ENCODE measurements at places on chromosomes 16 and 17. TPM values are rescaled to one million over a fixed set of nuclear protein-coding genes. Genes with fewer than 3 reads are reported as not detected.

- H3K36me3 ChIP-seq = no peaks in the 10 kb centered on the region
- peaks cover 70% of the 10 kb centered on the region for H3K4me1 ChIP-seq
- peak overlapping the region; percentile 92 for H3K27ac ChIP-seq
- no peak overlapping the region for H3K4me3 ChIP-seq
- no peaks in the 10 kb centered on the region for H3K27me3 ChIP-seq
Observed at GRCh38 chr17:81096741-81097133, 61.8 kb downstream of the BAIAP2 start.

- no peaks in the 10 kb centered on the region for H3K4me1 ChIP-seq
- no peak overlapping the region for H3K27ac ChIP-seq
- DNase-seq = no peak
- H3K27me3 ChIP-seq = no peaks in the 10 kb centered on the region
Observed at GRCh38 chr17:69357701-69358100, 30.8 kb upstream of the ABCA5 start.

DNA sequence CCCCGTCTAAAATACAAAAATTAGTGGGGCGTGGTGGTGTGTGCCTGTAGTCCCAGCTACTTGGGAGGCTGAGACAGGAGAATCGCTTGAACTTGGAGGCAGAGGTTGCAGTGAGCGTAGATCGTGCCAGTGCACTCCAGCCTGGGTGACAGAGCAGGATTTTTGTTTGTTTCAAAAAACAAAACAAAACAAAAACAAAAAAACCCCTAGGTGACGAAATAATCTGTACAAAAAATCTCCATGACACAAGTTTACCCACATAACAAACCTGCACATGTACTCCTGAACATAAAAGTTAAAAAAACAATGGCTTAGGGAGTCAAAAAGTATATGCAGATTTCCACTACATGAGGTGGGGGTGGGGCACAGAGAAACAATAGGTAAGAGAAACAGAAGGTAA is 140.5 kb upstream of the ASIC2 start:
- no peak overlapping the region for H3K4me3 ChIP-seq
- H3K4me1 ChIP-seq = no peaks in the 10 kb centered on the region
- no peak overlapping the region for H3K27ac ChIP-seq
- no peaks in the 10 kb centered on the region for H3K36me3 ChIP-seq
- peaks cover 2% of the 10 kb centered on the region for H3K27me3 ChIP-seq

ITGAD gene
- total RNA-seq = not detected

DNA sequence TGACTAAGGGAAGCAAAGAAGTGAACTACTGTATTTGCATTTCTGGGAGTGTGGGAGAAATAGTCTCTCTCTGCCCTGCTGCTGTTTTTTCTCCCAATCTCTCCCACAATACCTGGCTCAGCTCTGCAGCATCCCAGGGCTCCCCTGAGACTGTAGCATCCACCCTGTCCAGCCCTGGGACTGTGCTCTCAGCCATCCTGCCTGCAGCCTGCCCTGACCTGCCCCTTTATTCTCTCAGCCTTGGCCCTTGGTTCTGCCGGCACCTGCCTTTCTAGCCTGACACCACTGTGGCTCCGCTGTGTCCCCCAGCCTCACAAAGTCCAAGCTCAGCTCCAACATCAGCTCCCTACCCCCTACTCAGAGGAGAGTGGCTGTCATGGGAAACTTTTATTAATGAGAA is 1.9 kb downstream of the PDILT start:
- H3K27me3 ChIP-seq = peaks cover 2% of the 10 kb centered on the region
- H3K36me3 ChIP-seq = no peaks in the 10 kb centered on the region
- no peaks in the 10 kb centered on the region for H3K4me1 ChIP-seq
- DNase-seq = no peak
- no peak overlapping the region for H3K4me3 ChIP-seq

GRCh38 chr16:4460936-4461249 is 13.5 kb downstream of the NMRAL1 start:
- no peak overlapping the region for H3K27ac ChIP-seq
- no peaks in the 10 kb centered on the region for H3K4me1 ChIP-seq
- H3K4me3 ChIP-seq = no peak overlapping the region
- no peaks in the 10 kb centered on the region for H3K27me3 ChIP-seq
- no peaks in the 10 kb centered on the region for H3K36me3 ChIP-seq

- H3K4me1 ChIP-seq = peaks cover 6% of the 10 kb centered on the region
- H3K27ac ChIP-seq = no peak overlapping the region
- no peaks in the 10 kb centered on the region for H3K27me3 ChIP-seq
- no peak overlapping the region for H3K4me3 ChIP-seq
- no peak for DNase-seq
Observed at GRCh38 chr17:17114592-17115225, 72.5 kb downstream of the MPRIP start.

GRCh38 chr16:15041271-15042004 is 14.4 kb downstream of the NTAN1 start:
- DNase-seq = no peak
- H3K4me3 ChIP-seq = no peak overlapping the region
- H3K27me3 ChIP-seq = no peaks in the 10 kb centered on the region

GRCh38 chr16:55701442-55702319 is 45.9 kb downstream of the SLC6A2 start:
- H3K4me3 ChIP-seq = no peak overlapping the region
- H3K4me1 ChIP-seq = no peaks in the 10 kb centered on the region
- no peaks in the 10 kb centered on the region for H3K27me3 ChIP-seq

CNTNAP1 gene
- 20.4 TPM for total RNA-seq

GRCh38 chr16:46991729-46992704 is 18.5 kb upstream of the DNAJA2 start:
- H3K4me1 ChIP-seq = no peaks in the 10 kb centered on the region
- no peak for DNase-seq
- no peak overlapping the region for H3K27ac ChIP-seq
- H3K4me3 ChIP-seq = no peak overlapping the region
- H3K27me3 ChIP-seq = no peaks in the 10 kb centered on the region

DNA sequence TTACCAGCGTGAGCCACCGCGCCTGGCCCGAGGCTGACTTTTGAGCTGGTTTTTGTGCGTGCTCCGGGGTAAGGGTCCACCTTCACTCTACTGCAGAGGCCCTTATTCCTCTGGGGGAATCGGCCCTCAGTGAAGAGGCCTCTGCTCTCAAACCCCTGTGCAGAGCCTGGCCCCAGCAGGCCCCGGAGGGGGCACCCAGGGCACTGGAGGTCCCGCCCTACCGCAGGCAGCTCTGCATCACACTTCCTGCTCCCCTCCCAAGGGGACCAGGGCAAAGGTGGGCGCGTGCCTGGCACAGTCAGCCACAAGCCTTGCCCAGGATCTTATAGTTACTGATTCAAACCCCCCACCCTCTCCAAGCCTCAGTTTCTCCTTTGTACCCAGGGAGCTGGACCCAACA is 3.6 kb upstream of the UBE2I start:
- DNase-seq = no peak
- H3K27me3 ChIP-seq = no peaks in the 10 kb centered on the region
- no peak overlapping the region for H3K4me3 ChIP-seq
- peaks cover 3% of the 10 kb centered on the region for H3K36me3 ChIP-seq

DNA sequence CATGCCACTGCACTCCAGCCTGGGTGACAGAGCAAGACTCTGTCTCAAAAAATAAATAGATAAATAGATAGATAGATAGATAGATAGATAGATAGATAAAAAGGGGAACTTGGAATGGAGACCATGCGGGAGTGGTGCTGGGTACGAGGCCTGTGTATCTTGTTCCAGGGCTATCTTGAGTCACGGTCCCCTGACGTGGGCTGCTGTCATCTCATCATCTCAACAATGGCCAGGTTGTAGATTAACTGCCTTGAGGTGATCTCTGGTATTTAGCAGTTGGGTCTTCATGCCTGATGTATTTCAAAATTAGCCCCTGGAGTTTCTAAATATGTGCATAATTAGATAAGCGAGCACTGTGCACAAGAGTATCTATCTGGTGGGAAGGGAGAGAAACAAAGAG is 212.1 kb downstream of the CDRT15L2 start:
- H3K27ac ChIP-seq = no peak overlapping the region
- no peaks in the 10 kb centered on the region for H3K4me1 ChIP-seq
- no peaks in the 10 kb centered on the region for H3K27me3 ChIP-seq
- DNase-seq = no peak

SYCE1L gene
- total RNA-seq = 4.5 TPM

- no peak for DNase-seq
- H3K27me3 ChIP-seq = no peaks in the 10 kb centered on the region
- H3K4me1 ChIP-seq = peaks cover 8% of the 10 kb centered on the region
- no peaks in the 10 kb centered on the region for H3K36me3 ChIP-seq
Observed at GRCh38 chr17:36858119-36859002, 78.9 kb upstream of the LHX1 start.

SAT2 gene
- 74.8 TPM for total RNA-seq

ZNF624 gene
- 3.9 TPM for total RNA-seq

- no peak overlapping the region for H3K4me3 ChIP-seq
- H3K27ac ChIP-seq = peak overlapping the region; percentile 81
- H3K36me3 ChIP-seq = no peaks in the 10 kb centered on the region
- peaks cover 82% of the 10 kb centered on the region for H3K4me1 ChIP-seq
Observed at GRCh38 chr16:85573696-85574641, 39.2 kb upstream of the GSE1 start.

- H3K36me3 ChIP-seq = no peaks in the 10 kb centered on the region
- H3K27me3 ChIP-seq = no peaks in the 10 kb centered on the region
- H3K4me3 ChIP-seq = no peak overlapping the region
Observed at GRCh38 chr16:86826941-86827340, 248.6 kb downstream of the FOXL1 start.

- H3K4me3 ChIP-seq = no peak overlapping the region
- no peaks in the 10 kb centered on the region for H3K36me3 ChIP-seq
- no peaks in the 10 kb centered on the region for H3K27me3 ChIP-seq
- DNase-seq = no peak
Observed at GRCh38 chr16:75127713-75128415, 11.3 kb upstream of the LDHD start.

FA2H gene
- 0.15 TPM for total RNA-seq

DNA sequence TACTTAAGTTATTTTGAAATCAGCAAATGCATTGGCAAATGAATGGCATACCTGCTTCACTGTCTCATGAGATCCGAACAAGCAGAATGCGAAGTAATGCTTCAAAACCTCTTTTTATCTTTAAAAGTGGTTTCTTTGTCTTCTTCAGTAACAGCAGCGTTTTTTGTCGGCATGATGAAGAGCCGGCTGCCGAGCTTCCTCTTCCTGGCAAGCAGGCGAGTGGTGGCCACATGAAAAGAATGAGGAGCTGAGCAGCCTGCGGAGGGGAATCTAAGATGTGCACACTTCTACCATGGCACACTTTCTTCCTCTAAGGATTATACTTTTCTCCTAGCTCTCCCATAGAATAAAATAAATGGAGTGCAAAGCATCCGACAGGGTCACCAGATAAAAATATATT is 42.4 kb upstream of the AKTIP start:
- no peak for DNase-seq
- no peaks in the 10 kb centered on the region for H3K36me3 ChIP-seq
- H3K27me3 ChIP-seq = peaks cover 4% of the 10 kb centered on the region
- no peaks in the 10 kb centered on the region for H3K4me1 ChIP-seq
- no peak overlapping the region for H3K4me3 ChIP-seq
- H3K27ac ChIP-seq = no peak overlapping the region

TMEM114 gene
- total RNA-seq = not detected

PRCD gene
- total RNA-seq = 0.54 TPM

SYNGR3 gene
- 15.2 TPM for total RNA-seq

IGF2BP1 gene
- total RNA-seq = 109 TPM

DNA sequence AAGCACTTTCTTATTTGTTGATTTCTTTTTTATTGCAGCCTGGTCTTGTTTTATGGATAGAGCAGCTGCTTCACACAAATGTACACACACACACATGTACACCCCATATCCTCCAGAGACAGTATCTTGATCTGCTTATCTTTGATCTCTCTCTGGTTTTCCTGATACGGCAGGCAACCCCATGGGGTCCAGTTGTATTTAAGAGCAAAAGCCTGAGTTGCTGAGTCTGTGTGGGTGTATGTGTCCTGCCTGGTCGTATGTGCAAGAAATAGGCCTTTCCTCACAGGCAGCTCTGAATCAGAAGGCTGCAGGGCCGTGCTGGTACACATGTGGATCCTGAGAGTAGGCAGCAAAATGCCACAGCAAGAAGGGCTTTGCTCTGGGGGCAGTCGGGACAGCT is 14.6 kb upstream of the LGALS9 start:
- no peak for DNase-seq
- H3K4me1 ChIP-seq = no peaks in the 10 kb centered on the region
- no peaks in the 10 kb centered on the region for H3K36me3 ChIP-seq
- no peaks in the 10 kb centered on the region for H3K27me3 ChIP-seq
- no peak overlapping the region for H3K27ac ChIP-seq

DNA sequence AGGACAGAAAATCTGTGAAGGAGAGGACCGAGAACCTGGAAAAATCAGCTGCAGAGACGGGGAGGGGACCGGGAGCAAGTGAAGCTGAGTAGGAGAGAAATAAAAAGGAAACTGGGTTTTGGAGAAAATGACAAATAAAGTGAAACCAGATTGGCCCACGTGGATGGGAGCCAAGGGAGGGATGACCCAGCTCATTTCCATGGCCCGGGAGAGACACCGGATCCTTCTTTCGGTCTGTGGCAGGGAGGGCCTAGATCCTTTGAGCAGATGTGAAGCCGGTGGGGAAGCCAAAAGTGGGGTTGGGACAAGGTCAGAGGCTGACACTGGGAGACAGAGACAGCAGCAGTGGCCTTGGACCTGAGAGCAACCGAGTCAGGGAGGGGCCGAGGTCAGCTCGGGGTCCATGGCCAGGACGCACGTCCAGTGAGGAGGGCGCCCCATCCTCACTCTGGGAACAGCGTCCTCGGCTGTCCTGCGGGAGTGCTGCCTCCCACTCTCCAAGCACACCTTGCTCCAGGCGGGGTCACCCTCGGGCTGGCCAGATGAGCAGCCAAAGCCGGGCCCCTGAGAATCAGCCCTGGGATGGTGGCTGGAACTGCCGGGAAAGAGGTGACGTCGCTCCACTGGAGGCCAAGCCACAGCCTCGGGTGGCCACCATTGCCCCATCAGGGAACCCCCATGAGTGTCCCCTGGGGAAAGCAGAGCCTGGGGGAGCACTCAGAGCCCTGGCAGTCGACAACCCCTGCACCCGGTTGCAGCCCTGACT is 50.8 kb upstream of the CDR2 start:
- no peak overlapping the region for H3K27ac ChIP-seq
- DNase-seq = no peak
- no peak overlapping the region for H3K4me3 ChIP-seq
- H3K36me3 ChIP-seq = peaks cover 4% of the 10 kb centered on the region

GRCh38 chr17:37310940-37311339 is 64.8 kb upstream of the C17orf78 start:
- H3K36me3 ChIP-seq = peaks cover 5% of the 10 kb centered on the region
- H3K4me1 ChIP-seq = no peaks in the 10 kb centered on the region
- no peak overlapping the region for H3K4me3 ChIP-seq
- DNase-seq = no peak
- no peaks in the 10 kb centered on the region for H3K27me3 ChIP-seq

DNA sequence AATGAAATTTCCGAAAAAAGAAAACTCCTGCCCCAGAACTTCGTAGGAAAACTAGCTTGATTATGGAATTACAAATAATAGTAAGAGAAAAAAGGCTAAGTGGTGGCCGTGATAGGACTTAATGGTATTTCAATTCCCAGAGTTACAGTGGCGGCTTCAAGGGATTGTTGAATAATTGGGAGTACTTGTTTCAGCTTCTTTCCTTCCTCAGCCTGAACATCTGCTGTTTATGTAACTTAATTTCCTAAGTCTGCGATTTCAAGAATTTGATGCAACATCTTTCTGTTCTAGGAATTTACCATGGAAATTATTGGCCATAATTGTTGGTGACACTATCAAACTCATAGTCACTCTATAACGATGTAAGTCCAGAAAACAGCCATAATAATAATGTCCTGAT is 684 bp upstream of the APPBP2 start:
- no peaks in the 10 kb centered on the region for H3K27me3 ChIP-seq
- no peak for DNase-seq
- peak overlapping the region; percentile 93 for H3K27ac ChIP-seq
- H3K36me3 ChIP-seq = peaks cover 14% of the 10 kb centered on the region
- H3K4me1 ChIP-seq = peaks cover 4% of the 10 kb centered on the region
- H3K4me3 ChIP-seq = peak overlapping the region; percentile 99
